ENCODE measurements at places on chromosomes 2 and 18.

- DNase-seq, result no peak
Measured at GRCh38 chr2:207341112-207341750, 175.5 kb upstream of the KLF7 start.

GRCh38 chr2:9675415-9676351 lies 44.9 kb upstream of the YWHAQ start:
- DNase-seq, result peak; percentile 84

- no peak for DNase-seq
Measured at GRCh38 chr18:79067611-79068010, 1.6 kb upstream of the ATP9B start.

DNA sequence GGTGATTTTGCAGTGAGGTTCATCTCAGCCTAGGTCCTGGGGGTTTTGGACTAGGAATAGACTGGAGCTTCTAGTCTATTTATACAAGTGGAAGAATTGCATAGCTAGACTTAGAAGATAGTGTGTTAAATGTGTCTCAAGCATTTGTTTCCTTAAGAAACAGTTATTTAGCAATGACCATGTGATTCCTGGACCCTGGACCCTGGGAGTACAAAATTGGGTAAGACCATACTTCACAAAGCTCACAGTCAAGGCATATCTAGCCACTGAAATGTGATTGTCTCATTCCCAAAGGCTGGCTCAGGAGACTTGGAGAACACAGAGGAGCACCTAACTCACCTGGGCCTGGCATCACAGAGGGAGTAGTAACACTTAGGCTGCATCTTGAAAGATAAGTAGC lies 754.5 kb downstream of the SATB2 start:
- no peak for DNase-seq

Data from RWPE1 (cell line).